Epithelial cell of proximal tubule (primary cell): ENCODE measurements at places on chromosomes 5 and 9. TPM values are rescaled to one million over a fixed set of nuclear protein-coding genes. Genes with fewer than 3 reads are reported as not detected.

GRCh38 chr9:117273612-117274011 is 141.2 kb downstream of the ASTN2 start:
- DNase-seq = no peak

DNA sequence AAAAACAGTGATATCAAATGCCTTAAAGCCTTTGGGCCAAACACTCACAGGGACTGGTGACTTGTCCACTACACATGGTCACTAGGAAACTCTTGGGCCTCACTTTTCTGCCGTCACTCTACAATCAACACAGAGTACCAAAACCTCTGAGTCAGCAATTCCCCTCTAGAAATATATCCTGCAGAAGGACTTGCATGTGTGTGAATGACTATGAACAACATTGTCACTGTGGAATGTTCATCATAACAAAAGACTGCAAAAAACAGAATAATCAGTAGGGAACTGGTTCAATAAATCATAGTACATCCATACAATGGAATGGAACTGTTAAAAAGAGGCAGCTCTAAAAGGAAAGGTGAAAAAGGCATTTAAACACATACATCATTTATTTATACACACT is 44.1 kb upstream of the SMU1 start:
- no peak for DNase-seq

DNA sequence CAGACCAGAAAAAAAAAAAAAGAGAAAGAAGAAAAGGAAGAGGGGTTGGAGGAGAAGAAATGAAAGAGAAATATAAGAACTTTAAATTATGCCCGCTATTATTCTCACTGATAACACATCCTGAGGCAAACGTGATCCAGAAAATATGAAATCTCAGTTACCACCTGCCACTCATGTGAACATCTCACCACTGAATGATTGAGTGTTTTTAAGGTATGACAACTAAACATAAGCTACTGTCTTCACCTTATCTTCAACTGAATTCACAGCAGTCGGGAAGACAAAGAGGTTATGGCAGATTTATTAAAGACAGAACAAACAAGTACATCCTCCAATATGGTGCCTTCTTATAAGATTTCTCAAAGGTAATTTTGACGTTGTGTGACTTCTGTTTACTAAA is 327.9 kb downstream of the TMEM161B start:
- DNase-seq = no peak

DNA sequence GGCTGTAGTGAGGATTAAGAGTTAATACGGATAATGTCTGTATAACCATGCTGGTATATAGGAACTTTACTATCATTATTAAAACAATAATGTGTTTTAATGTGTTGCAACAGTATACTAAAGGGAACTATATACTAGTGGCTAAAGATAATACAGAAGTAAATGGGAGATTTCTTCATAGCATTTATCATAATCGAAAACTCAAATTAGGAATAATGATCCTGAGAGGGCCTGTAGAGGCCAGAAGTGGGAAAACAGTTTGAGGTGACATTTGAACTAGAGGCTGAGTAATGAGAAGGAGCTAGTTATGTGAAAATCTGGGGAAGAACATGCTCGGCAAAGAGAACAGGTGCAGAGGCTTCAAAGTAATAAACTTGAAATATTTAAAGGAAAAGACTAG is 2.9 kb downstream of the TCERG1 start:
- DNase-seq = no peak

The ORM1 gene
- not detected in 2 replicates for total RNA-seq

The TAF11L5 gene
- not detected in 2 replicates for total RNA-seq

GRCh38 chr9:137437691-137438590 is 3.2 kb downstream of the ENTPD8 start:
- no peak for DNase-seq

The ADAMTS2 gene
- 0.29 and 0.65 TPM in 2 replicates for total RNA-seq

DNA sequence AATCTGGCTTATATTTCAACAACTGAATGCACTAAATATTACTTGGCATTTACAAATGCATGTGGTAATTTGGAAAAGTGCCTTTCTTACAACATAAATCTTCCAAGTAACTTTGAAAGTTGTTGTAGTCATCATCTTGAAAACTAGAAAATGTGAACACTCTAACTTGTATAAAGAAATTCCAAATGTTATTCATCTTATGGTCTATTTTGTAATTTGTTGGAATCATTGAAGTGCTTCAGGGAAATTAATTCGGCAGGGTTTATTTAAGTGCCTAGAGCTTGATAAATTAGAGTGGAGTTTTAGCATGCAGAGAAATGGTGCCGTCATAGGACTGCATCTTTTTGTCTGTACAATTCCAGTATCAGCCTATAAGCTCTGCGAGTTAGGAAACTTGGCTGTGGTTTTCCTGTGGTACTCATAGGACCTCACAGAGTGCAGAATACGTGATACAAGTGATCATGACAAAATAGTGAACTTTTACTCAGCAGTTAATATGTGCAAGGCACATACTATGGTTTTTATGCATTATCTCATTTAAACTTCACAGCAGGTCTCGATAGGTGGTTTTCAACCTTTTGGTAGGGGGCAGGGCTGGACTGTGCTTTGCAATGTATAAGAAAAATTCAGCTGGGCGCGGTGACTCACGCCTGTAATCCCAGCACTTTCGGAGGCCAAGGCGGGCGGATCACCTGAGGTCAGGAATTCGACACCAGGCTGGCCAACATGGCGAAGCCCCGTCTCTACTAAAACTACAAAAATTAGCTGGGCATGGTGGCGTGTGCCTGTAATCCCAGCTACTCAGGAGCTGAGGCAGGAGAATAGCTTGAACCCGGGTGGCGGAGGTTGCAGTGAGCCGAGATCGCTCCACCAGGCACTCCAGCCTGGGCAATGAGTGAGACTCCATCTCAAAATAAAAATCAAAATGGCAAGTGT is 79.6 kb downstream of the RAI14 start:
- DNase-seq = no peak

The ACSL6 gene
- total RNA-seq = 0.35 TPM in 1 of 2 replicates, not detected in the other

DNA sequence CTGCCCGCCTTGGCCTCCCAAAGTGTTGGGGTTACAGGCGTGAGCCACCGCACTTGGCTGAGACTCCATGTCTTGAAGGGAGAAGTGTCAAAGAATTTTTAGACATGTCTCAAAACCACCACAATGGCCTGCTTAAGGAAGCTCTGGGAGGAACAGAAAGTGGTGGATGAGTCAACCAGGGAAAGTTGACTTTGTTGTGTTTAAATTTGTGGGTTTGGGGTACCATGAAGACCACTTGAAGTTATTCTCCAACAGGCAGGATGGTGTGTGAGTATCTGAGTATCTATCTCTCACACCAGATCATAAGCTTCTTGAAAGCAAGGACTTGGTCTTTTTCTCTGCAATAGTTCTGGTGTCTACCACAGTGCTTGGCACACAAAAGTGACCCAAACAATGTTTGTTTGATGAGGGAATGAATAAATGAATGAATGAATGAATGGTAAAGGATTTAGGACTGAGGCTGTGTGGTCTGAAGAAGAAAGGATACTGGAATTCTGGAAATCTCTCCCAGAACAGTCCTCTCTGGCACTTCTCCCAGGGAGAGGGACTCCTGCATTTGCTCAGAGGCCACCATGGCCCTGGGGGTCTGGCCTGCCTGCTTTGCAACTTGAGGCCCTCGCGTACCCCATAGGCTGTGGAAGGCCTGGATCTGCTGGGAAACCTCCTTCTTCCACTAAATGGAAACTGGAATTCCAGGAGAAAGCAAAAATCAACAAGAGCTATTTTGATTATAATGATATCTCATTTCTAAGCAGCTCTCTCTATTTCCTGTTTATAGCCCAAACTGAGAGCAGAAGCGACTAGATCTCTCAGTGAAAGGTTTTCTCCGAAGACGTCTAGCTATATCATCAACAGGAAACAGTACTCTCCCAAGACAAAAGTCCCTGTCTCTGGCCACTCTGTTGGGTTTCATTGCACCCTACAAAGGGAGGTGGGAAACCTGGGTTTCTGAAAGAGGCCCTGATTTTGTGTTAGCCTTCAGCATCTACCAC is 187.9 kb downstream of the PALM2AKAP2 start:
- no peak for DNase-seq

GRCh38 chr5:57366744-57367143 is 115.9 kb downstream of the ACTBL2 start:
- peak; percentile 35 for DNase-seq

GRCh38 chr9:135958485-135958884 is 2.7 kb downstream of the UBAC1 start:
- DNase-seq = no peak

DNA sequence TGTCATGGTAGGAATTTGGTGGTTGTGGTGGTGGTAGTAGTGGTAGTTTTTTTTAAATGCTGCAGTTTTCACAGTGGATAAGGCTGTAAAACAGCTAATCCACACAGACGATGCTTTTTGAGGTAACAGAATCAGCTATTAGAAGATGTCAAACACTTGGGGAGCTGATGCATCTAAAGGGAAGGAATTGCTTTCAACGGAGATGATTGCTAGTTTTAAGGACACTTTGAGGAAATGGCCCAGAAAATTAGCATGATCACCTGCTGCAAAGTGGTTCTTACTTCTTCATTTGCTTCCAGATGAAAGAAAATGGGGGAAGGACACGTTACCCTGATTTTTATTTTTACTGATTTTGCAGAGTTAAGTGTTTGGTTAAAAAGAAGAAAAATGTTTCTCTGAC is 178.2 kb upstream of the ATP10B start:
- no peak for DNase-seq

- no peak for DNase-seq
These were observed 45.9 kb downstream of the PDCD1LG2 start for GRCh38 chr9:5556101-5556705.

GRCh38 chr9:119083673-119084072 is 285.6 kb downstream of the BRINP1 start:
- DNase-seq = no peak

The ENTPD2 gene
- 0.87 TPM in 1 of 2 replicates, not detected in the other for total RNA-seq

DNA sequence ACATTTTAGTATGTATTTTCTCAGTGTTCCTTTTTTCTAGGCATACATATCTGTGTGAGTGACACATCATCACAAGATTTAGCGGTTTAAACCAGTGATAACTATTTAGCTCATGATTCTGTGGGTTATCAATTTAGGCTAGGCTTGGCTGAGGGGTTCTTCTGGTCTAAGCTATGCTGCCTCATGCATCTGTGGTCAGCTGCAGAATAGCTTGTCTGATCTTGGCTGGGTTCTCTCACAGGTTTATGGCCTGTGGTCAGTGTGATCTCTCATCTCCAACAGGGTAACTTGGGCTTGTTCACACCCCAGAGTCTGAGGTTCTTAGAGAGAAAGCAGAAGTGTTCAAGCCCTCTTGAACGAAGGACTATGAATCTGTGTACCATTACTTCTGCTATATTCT is 363.3 kb downstream of the KDM4C start:
- no peak for DNase-seq

DNA sequence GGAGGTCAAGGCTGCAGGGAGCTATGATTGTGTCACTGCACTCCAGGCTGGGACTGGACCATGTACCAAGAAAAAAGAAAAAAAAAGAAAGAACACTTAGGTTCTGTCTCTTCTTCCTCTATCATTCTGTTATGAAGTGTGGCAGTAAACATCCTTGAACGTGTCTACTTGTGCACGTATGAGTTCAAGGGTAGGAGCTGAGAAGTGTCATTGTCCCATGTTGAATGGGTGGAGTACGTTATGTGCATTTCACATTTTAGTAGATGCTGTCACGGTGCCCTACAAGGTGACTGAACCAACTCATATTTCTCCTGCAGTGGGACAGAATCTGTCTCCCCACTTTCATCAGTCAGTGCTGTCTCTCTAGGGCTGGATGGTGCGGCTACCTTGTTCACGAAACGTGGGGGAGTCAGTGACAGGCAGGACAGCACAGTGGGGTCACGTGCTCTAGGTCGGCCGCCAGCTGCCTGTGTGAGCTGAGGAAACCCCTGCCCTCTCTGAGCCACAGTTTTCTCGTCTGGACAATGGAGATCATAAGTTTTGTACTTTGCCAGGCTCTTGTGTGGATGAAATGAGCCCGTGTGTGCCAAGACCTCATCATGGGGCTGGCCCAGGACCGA is 47.2 kb downstream of the GTF3C4 start:
- DNase-seq = no peak

GRCh38 chr5:111254613-111255012 is 30.4 kb downstream of the CAMK4 start:
- DNase-seq = no peak

DNA sequence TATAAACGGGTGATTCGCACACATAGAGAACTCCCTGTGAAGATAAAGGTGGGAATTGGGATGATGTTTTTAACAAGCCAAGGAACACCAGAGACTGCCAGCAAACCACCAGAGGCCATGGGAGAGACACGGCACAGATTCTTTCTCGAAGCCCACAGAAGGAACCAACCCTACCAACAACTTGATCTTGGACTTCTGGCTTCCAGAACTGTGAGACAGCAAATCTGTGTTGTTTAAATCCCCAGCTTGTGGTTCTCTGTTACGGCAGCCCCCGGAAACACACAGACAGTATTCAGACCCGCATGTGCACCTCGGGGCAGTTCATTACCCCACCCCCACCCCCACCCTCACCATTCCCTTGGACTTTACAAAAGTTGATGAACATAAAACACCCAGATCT is 12.8 kb downstream of the AMBP start:
- no peak for DNase-seq

DNA sequence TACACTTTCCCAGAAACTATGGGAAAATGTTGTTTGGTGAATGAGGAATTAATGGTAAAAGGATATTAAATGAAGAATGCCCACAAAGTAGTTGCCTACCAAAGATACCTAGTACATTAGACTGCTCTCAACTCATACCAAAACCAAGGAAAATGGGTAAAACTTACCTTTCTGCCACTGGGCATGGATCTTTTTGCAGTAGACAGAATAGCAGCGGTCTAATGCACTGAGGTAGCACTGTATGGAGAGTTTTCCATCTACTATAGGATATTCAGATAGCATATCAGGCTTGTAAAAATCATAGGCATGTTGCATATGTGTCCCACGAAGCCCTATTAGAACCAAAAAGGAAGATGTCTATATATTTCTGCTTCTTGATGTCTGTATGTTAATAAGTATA is 16.4 kb downstream of the HMGCS1 start:
- no peak for DNase-seq

GRCh38 chr5:87147441-87147840 is 120.2 kb upstream of the RASA1 start:
- no peak for DNase-seq

- DNase-seq = no peak
These were observed 18.9 kb upstream of the MOCS2 start for GRCh38 chr5:53128481-53128880.

DNA sequence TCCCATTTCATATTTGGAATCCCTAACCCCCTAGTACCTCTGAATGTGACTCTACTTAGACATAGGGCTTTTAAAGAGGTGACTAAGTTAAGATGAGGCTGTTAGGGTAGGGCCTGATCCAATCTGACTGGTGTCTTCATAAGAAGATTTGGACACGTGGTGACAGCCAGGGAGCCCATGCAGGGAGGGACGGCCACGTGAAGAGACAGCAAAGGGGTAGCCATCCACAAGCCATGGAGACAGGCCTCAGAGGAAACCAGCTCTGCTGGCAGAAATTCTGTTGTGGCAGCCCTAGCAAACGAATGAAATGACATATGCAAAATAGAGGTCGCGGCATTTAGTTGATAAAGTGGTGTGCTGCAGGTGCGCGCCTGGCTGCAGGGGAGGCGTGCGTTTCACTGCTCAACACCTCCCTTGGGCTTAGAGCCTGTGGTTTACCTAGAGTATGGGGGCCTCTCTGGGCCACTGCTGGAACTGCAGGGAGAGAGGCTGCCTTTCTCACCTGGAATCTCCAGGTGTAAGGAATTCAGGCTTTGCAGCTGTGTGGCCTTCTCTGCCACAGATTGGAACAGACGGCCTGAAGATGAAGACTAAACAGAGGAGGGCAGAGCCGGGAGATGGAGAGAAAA is 7.1 kb upstream of the AFAP1L1 start:
- no peak for DNase-seq
